CD4-positive, alpha-beta T cell treated with Interleukin-6 for 4 hours (primary cell): ENCODE measurements at places on chromosomes 1 and 21.

DNA sequence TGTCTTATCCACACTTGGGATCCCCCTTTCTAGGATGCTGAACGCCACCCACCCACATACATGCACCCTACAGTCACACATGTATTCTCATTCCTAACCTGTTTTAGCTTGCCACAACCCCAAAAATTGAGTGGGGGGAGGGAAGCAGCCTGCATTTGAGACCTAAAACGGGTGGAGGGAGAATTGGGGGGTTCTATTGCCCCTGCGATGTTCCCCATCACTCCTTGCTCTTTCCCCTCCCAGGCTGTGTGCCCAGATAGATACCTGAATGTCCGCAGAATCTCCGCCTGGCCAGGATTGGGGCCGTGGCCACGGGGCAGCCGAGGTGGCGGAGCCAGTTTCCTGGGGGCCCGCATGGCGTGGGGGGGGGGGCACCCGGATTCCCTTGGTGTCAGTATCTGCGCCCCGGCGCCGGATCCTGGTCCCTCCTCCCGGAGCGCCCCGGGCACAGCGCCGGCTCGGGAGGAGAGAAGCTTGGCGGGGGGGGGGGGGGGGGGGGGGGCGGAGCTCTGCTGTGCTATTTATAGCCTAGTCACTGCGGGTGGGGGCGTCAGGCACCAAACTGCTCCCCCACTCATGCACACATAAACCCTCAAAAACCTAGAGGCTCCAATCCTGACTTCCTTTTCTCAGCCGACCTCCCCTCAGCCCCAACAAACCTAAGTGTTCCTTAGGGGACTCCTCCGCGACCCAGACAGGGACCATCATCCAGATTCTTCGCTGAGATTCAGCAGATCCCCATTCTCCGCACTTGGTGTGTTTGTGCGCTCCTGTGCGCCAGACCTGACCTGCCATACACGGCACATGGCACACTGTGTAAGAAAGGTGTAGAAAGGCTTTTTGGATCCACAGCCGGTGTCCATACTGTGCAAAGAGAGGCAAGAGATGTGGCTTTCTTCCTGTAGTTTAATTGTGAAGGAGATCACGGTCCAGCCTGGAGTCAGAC, 1.9 kb downstream of the ANKRD34A start:
- peak; percentile 61 for DNase-seq

- no peak for DNase-seq
Observed at GRCh38 chr1:26327956-26328362, 10.2 kb downstream of the CD52 start.

DNA sequence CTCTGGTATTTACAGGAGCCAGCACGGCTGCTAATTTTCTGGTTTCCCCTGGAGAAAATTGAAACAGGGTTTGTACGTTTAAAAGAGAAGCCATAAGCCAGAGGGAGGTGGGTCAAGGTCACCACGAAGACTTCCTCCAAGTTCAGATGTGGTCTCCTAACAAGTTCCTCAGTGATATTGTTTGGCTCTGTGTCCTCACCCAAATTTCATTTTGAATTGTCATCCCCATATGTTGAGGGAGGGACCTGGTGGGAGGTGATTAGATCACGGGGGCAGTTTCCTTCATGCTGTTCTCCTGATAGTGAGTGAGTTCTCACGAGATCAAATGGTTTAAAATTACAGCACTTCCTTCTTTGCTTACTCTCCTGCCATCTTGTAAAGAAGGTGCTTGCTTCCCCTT, 295.4 kb upstream of the DAB1 start:
- no peak for DNase-seq

DNA sequence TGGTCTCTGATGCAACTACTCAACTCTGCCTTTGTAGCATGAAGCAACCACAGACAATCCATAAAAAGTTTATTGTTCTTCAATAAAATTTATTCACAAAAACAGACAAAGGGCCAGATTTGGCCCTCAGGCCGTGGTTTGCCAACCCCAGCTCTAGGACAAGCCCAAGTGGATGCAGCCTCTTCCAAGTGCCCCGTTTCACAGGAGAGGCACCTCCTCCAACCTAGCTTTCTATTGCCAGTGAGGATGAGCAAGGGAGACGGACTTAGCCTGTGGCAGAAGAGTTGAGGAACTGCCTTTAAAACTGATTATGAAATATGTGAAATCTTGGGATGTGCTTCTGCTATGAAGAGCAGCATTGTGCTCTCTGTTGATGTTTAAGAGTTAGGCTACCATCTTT, 105.4 kb downstream of the PSMG1 start:
- no peak for DNase-seq

- no peak for DNase-seq
Observed at GRCh38 chr1:192767798-192768197, 41.0 kb upstream of the RGS2 start.

DNA sequence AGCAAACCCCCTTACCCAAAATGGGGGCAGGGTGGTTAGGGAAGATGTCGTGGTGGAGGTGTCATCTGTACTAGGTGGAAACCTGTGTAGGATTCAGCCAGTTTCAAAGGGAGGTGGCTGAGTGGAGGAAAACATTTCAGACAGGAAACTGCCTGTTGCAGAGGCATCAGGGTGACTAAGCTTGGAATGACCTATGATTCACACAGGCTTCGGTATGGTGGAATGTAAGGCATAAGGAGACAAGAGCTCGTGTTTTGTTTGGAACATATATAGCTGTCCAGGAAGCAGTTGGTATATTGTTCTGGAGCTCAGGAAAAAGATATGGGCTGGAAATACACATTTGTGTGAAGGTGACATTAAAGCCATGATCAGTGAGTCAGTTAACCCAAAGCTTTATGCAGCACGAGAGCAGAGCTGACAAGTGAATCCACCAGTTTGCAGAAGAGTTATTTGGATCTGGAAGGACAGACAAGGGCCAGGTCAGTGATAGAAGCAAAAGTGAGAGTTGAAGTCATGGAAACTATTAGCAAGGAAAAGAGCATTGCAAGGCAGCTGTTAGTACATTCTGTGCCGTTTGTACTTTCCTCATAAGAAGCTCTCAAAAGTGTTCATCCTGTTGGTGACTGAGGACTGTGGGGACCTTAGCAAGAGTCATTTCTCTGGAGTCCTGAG, 12.2 kb downstream of the UTP25 start:
- DNase-seq, result no peak

DNA sequence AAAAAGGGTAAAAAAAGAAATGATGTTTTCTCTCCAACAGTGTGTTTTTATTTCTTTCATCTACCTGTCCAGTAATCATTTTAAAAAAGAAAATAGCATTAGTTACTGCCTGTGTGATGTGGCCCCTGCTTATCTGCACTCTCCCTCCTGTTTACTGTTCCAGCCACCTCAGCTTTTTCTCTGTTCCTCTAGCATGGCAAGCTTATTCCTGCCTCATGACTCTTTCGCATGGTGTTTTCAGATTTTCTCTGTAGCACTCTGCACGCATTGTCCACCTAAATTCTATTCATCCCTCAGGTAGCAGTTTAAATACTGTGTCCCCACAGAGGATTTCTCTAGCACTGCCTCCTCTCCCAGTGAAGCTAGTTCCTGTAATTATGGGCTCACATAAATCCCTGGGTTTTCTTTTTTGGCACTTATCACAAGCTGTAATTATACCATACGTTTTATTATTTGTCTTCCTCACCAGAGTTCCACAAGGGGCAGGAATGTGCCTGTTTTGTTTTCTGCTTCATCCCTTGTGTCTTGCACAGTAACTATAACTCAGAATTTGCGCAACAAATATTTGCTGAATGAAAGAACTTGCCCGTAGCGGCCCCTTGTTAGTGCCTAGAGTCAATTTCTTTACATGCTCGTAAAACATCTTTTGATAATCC, 51.4 kb upstream of the LRIG2 start:
- no peak for DNase-seq

DNA sequence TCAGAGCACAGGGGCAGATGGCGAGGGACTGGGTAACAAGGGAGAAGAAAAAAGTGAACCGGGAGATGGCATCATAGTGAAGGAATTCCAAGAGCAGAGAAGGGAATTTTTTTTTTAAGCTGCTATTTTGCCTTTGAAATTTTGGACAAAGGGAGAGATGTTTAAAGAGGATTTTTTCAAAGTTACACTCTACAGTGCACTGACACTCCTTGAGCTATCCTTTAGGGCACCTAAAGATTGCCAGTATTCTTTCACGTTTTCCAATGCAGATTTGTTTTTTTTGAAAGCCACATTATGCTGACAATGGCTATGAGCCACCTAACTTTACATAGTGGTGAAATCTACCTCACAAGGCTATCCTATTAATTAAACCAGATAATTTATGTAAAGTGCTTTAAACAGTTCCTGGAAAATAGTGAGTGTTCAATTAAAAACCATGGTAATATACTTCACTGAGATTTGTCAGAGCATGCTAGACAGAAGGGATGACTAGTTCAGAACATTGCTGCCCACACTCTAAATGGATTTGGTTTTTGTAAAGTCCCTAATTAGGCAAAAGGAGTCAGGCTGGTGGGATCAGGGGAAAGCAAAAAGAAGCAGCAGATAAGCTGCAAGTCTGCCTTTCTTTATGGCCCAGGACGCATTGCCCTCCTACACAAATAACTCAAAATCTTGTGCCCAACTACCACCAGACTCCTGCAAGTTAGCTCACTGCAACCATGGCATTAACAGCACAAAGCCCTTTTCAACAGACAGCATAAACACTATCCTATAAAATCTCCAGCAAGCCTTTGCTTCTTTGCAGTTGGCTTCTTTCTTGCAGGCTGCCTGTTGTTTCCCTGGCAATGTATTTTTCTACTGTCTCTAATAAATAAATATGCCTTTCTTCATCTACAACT, 53.9 kb downstream of the PRDX6 start:
- no peak for DNase-seq

- DNase-seq, result no peak
Observed at GRCh38 chr1:45815667-45816458, 12.5 kb downstream of the MAST2 start.

DNA sequence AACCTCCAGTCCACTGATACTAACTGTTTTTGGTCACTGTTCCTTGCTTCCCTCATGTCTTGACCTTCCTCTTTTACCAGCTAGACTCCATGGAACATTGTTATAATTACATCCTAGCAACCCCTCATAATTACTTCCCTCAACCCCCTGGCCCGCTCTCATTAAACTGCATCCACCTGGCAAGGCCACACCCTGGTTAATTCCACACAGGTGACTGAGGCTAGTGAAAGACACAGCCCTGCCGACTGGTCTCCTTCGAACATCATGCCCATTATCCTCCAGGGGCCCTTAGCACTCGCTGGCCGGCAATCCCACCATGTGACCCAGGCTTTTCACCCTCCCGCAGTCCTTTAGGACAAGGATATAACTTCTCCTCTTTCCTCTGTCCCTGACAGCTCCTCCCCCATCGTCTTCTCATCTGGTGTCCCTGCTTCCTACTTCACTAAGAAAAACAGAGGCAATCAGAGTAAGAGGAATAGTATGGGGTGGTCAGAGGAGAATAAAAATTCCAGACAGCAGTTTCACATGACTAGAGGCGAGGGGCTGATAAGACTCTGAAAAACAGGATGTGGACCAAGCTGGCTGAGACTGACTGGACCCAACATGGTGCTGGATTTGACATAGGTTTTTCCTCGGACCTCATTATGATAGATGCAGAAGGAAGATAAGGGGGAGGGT, 8.8 kb upstream of the TENT5B start:
- no peak for DNase-seq

DNA sequence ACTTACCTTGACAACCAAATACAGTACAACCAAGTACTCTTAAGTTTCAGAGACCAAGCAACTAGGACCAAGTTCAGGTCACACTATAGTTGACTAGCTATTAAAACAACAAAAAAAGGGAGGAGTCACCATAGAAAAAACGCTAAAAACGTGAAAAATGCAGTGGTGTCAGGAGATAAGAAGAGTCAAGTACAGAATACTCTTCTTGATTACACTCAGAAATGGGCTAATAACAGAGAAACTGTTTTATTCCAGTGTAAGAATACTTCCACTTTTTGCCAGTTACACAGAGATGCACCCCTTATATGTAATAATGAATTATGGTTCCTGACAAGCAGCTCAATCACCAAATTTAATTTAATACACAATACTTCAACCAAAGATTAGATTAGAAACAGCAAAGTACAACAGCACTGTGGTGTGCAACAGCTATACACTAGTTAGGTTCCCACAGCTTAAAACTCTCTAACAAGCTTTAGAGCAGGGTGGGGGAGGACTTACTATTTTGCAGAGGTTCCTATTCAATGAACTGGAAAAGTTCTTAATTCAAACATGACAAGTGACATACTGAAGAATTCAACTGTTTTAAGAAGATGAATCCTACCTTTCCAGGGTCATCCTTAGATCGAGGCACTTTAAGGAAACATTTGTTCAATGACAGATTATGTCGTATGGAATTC, 70.4 kb downstream of the FOXJ3 start:
- DNase-seq, result no peak

DNA sequence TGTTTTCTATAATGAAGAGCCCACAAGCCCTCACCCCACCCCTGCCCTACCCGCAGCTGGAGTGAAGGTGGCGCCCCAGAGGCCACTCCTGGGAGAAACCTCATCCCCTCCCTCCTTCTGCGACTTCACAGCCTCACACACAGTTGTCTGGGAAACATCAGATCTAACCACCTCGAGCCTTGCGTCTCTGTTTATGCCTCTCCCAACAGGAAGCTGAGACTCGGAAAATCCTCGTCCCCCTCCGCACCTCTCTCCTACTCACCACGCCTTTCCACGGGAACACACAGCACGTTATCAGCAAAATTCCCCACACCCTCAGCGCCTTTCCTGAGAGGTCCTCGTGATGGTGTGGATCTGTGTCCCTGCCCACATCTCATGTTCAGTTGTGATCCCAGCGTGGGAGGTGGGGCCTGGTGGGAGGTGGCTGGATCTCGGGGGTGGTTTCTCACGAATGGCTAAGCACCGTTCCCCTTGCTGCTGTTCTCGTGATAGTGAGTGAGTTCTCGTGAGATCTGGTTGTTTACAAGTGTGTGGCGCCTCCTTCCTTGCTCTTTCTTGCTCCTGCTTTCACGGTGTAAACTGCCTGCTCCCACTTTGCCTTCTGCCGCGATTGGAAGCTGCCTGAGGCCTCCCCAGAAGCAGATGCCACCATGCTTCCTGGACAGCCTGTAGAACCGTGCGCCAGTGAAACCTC, 190.6 kb downstream of the KIF26B start:
- no peak for DNase-seq
